ENCODE measurements at places on chromosomes 12 and 14.

GRCh38 chr14:102819176-102819628, 42.0 kb downstream of the TRAF3 start:
- no peak for DNase-seq

DNA sequence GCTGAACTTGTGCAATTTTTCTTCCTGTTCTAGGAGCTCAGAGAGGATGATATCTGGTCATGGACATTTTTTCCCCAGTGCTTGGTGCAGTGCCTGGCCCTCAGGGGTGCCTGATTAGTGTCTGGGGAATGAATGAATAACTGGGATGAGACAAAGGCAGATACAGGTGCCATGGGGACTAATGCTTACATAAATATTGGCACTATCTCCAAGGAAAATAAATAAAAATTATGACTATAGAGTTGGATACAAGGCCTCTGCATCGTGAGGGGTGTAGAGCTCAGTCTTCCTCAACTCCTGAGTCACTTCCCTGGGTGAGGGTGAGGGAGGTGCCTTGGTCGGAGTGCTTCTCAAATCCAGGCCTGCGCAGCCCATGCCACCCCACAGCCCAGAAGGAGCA, 188.6 kb downstream of the KCNA5 start:
- DNase-seq = no peak

- no peak for DNase-seq
Measured at GRCh38 chr12:49539406-49540228, 787 bp downstream of the KCNH3 start.

DNA sequence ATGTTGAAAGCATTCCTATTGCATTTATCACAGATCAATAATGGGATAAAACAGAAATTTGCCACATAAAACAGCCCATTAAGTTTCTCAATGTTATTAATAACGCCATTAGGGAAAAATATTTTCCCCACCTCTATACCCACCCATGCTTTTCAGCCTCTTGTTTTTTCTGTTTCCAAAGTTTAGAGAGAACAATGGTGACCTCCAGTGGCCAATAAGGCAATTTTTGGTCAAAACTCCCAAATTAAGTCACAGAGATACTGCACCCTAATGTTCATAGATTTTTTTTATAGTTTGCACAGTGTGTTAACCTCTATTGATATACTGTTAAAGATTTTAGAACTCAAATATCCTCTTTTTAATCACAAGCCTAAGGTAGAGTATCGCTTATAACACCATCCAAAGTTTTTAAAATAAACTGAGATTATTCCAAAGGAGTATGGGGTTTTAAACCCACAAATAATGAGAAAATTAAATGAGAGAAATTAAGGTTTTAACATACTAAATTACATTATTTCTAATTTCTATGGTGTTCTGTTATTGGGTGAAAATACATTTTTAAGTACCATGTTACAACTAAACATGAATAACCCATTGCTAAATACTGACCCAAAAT, 184.7 kb upstream of the DCN start:
- DNase-seq = no peak

DNA sequence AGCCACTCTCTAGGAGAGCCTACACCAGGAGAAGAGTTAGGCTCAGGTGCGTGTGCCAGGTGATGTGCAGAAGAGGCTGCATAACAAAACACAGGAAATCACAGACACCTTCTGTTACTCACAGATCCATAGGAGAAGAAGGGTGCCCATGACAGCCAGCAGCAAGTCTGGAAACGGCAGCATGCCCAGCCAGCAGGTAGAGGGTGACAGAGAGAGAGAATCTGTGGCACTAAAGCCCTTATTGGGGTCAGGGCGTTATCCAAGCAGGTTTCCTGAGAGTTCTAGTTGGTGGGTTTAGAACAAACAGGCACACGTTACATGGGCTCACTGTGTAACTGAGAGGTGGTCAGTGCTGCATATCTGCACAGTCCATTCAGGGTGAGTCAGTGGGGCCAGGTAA, 14.9 kb upstream of the SLC8A3 start:
- no peak for DNase-seq

DNA sequence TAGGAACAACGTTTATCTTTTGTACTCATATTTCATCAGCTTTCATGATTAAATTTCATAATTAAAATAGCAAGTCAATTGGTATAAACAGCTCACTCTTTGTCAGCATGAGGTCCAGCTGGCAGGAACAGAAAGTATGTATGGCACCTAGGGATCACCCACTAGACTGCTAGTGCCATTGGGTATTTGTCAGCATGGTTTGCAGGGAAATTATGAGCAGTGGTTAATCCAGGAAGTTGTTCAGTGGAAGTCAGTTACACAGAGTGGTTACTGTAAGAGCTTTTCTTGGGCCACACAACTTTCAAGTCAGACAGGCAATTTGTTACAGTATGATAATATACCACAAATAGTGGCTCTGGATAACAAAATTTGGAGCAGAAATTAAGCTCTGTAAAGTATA, 340.3 kb upstream of the RGS6 start:
- DNase-seq = no peak

DNA sequence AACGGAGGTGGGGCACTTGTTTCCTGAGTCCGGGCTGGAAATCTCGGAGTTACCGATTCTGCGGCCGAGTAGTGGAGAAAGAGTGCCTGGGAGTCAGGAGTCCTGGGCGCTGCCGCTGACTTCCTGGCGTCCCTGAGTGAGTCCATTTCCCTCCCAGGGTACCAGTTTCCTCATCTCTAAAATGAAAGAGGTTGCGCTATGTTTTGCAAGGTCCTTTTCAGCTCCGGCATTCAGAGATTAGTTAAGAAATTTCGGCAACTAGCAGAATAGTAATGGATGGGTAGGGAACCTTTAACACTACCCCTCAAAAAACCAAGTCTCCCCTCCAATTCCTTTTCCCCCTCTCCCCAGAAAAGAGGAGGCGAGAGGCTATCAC, 724 bp downstream of the BLOC1S1 start:
- DNase-seq = no peak

- no peak for DNase-seq
Measured at GRCh38 chr12:70070494-70071007, 172.7 kb upstream of the CNOT2 start.

DNA sequence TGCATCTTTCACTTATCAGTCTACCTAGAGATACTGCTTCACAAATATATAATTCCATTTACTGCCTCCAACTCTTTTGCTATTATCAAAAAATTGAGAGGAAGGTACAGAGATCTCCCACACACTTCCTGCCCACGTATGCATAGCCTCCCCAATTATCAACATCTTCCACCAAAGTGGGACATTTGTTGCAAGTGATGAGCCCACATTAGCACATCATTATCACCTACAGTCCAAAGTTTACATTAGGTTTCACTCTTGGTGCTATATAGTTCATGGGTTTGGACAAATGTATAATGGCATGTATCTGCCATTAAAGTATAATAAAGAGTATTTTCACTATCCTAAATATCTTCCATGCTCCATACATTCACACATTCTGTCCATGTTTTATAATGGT, 66.3 kb downstream of the SLC2A13 start:
- DNase-seq = no peak

DNA sequence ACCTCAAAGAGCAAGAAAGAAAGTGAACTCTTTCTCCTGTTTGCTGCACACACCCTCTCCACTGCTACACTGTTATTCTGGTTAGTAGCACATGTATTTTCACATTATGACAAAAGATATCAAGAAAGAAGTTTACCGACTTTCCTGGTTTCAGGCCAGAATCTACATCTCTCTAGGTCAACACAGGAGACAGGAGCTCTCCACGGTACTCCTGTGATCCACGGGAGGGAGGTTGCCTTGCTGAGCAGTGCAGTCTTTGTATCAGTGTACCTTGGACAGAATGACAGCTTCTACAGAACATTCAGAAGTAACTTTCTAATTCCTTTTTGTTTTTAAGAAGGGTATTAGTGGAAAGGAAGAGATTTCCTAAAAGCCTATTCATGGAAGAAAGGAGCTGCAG, 805.6 kb downstream of the NRXN3 start:
- no peak for DNase-seq

DNA sequence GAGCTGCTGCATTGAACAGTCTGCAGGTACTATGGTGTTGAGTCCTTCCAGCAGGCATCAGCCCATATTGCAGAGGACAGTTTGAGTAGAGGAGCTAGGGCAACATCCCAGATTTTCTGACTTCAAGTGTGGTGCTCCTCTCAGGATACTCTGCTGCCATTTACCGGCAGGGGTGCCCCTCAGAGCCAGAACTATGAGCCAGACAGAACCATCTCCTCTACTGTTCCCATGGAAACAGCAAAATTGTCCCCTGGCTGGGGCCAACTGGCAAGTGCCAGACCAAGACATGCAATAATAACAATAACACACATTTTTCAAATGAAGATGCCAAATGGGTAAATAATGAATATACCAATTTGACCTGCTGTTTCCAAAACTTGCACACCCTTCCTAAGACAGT, 102.9 kb downstream of the ADCK1 start:
- DNase-seq = no peak

DNA sequence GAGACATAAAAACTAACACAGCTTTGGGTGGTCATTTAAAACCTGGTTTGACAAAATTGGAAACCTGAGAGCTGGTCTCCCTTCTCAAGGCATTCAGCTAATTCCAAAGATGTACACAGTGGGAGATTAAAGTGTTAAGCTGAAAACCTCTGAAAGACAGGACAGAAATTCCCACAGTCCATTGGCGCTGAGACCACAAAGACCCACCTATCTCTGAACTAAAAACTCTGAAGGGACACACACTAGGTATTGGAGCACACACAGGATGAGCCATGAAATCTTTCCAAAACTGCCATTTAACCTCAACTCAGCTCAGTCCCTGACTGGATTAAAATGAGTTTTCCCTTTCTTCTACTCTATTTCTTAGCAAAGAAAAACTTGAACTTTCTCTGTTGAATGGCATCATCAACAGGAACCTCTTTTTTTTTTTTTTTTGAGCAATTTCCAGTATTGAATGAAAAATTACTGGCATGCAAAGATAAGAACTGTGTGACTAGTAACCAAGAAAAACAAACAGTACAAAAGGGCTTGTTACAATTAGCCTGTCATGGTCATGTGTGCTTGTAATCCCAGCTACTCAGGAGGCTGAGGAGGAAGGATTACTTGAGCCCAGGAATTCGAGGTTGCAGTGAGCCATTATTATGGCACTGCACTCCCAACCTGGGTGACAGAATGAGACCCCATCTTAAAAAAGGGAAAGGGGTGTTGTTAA, 82.4 kb downstream of the IPO8 start:
- no peak for DNase-seq

- no peak for DNase-seq
Measured at GRCh38 chr14:103819503-103820307, 27.7 kb downstream of the PPP1R13B start.

GRCh38 chr12:52178984-52179383, 12.8 kb downstream of the KRT80 start:
- no peak for DNase-seq

DNA sequence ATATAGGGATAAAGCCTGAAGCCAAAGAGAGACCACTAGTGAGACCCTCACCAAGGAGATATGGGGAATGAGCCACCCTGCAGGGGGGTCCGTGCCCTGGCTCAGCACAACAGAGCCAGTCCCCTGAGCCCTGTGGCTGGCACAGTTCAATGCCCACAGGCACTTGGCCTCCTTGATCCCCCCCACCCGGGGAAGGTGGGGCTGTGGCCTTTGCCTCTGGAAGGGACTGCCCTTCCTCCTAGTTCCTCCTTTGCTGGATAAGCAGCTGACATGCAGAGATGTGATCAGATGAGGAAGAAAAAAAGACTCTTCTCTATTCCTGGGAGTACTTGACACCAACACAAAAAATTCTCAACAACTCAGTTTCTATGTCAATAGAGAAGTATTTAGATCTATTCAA, 19.9 kb downstream of the TTC7B start:
- no peak for DNase-seq

DNA sequence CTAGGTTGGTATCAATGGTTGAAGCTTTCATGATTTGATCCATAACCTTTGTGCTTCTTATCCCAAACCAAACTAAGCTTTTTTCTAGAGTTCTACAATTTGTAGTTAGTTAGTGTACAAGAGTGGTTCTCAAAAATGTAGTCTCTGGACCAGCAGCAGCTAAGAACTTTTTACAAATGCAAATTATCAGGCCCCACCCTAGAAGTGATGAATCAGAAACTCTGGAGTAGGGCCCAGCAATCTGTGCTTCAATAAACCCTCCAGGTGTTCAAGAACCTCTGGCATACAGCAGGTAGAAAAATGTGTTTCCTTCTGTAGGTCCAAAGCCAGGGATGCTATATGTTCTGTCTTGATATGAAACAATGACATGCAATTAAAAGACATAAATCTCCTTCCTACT, 26.1 kb upstream of the ACTR6 start:
- DNase-seq = no peak

GRCh38 chr14:104923640-104924420, 849 bp upstream of the PLD4 start:
- no peak for DNase-seq

DNA sequence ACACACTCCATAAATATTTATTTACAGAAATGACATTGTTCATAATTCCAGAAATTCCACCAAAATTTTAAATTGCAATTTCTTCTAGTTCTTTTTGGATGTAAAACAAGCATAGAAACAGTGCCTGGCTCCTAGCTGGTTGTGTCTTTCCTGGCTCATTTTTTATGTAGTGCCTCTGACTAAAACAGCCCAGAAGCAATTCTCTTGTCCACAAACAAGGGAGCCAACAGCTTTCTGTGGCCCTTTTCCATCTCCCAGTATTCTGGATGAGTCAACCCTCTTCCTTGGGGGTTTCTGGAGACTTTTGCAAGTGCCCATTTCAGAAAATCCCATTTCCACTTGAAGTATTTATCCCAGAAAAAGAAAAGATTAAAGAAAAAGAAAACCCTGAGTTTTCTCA, 141.4 kb downstream of the PHLDA1 start:
- no peak for DNase-seq

DNA sequence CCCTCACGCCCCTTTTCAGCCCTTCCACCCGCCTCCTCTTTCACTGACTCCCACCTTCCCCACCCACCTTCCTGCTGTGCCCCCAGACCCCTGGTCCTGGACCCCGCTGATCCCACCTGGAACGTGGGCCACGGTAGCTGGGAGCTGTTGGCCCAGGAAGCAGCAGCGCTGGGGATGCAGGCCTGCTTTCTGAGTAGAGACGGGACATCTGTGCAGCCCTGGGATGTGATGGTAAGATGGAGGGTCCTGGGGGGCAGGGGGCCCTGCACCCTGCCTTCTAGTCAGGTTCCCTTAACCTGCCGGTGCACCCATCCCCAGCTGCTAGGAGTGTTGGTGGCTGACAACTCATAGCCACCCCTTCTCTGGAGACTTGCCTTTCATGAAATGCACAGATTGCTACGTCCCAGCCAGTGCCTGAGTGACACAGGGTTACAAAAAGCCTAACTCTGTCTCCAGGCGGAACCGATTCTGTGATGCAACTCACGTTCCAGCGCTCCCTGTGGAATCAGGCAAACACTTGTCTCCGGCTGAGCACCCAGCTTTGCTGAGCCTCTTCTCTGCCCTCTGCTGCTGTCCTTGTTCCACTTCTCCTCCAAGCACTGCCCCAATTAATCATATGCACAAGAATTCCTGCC, 15.0 kb upstream of the OAS2 start:
- DNase-seq = no peak

GRCh38 chr12:125166041-125166440, 100.8 kb downstream of the AACS start:
- no peak for DNase-seq

DNA sequence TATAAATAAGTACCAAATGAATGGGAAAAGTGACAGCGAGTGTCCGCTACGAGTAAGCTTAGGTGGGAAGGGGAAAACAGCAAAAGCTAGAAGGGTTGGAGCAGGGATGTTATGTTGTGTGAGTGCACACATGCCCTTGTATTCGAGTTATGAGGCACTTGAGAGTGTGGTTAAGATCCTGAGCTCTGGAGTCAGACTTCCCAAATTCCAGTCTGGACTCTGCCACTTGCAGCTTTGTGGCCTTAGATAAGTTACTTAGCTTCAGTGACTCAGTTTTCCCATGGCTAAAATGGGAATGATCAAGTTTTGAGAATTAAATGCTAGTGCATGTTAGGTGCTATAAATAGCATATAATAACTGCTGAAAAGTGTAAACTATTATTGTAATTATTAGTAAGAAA, 44.9 kb downstream of the KTN1 start:
- DNase-seq = no peak

Measured in stimulated activated CD8-positive, alpha-beta memory T cell treated with anti-CD3 and anti-CD28 coated beads, Interleukin-2, amount 100 ng/mL, for 1 hour (primary cell).